ENCODE measurements at places on chromosomes 7 and 10.

DNA sequence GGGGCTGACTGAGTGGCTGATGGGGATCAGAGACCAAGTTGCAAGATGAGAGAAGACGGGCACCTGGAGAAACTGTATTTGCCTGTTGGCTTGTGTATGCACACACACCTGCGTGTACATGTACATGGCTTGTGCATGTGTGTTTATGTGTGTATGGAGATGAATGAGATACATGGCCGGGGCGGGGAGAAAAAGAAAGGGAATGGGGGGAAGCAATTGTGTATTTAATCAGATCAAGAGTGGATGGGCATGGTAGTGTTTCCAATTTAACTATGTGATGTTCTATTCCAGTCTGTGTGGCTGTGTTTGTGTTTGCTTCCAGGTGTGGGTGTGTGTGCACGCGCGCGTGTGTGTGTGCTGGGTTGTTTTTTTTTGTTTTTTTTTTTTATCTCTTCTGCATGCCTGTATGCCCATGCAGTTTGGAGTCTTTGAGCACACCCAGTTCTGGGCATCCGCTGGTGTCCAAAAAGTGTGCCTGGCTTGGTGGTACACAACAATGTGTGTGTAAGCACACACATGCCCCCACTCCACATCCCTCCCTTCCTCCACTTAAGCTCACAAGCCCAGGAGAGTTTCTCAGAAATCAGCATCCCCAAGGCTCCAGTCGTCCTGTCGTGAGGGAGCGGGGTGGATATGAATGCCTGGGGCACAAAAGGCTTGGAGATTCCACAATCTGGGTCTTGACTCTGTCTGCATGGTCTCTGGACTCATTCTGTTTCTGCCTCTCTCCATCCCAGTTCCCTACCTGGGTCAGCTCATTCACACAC, 2.5 kb upstream of the VGF start:
- no peak overlapping the region for H3K27ac ChIP-seq
- peak overlapping the region; percentile 81 for H3K4me3 ChIP-seq
- H3K27me3 ChIP-seq: peaks cover 88% of the 10 kb centered on the region
- H3K4me1 ChIP-seq: peaks cover 64% of the 10 kb centered on the region
- no peaks in the 10 kb centered on the region for H3K36me3 ChIP-seq

DNA sequence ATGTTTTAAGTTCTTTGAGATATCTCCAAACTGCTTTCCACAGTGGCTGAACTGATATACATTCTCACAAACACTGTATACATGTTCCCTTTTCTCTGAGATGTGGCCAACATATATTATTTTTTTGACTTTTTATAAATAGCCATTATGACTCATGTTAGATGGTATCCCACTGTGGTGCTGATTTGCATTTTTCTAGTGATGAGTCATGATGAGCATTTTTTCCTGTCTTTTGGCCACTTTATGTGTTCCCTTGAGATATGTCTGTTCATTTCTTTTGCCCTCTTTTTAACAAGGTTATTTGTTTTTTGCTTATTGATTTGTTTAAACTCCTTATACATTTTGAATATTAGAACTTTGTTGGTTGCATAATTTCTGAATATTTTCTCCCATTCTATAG, 1055.1 kb downstream of the NXPH1 start:
- DNase-seq: no peak
- H3K27ac ChIP-seq: no peak overlapping the region
- H3K27me3 ChIP-seq: no peaks in the 10 kb centered on the region
- 0 out of 2 replicates have a peak, but pooled peaks cover 7% of the 10 kb centered on the region for H3K36me3 ChIP-seq
- H3K4me1 ChIP-seq: no peaks in the 10 kb centered on the region

DNA sequence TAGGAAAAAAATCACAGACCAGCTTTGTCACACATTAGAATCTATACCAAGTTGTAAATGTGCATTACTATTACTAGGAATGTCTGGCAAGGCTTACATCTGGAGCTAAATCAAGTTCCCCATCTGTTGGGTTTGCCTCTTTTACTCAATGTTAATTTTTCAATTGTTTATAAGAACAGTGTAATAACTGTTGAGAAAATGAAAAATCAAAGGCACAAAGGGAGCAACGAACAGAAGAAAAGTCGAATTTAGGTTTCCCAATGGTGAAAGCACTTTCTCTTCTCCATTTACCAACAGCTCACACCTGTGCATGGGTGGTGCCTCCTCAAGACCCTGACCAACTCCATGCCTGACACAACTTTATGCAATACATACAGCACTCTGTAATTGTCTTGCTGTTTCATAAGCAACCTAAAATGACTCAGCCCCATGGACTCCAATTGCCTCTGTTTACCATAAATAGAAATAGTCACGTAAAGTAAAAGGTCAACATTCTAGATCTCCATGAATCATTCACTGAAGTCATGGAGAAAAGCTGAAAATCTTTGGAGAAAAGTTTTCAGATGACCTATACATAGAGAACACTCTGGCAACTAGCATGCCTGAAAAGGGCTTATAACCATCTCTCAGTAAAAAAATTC, 95.5 kb upstream of the KCNIP2 start:
- no peaks in the 10 kb centered on the region for H3K4me1 ChIP-seq
- DNase-seq: no peak
- no peaks in the 10 kb centered on the region for H3K27me3 ChIP-seq
- 0 out of 2 replicates have a peak, but pooled peaks cover 6% of the 10 kb centered on the region for H3K36me3 ChIP-seq
- no peak overlapping the region for H3K4me3 ChIP-seq

GRCh38 chr7:5441840-5442503, 18.3 kb upstream of the TNRC18 start:
- DNase-seq: no peak
- H3K27me3 ChIP-seq: peaks cover 38% of the 10 kb centered on the region
- peaks cover 8% of the 10 kb centered on the region for H3K36me3 ChIP-seq
- no peak overlapping the region for H3K4me3 ChIP-seq
- H3K27ac ChIP-seq: no peak overlapping the region

GRCh38 chr7:69808391-69808790, 210.1 kb downstream of the AUTS2 start:
- H3K4me3 ChIP-seq: no peak overlapping the region
- no peak for DNase-seq
- peaks cover 13% of the 10 kb centered on the region for H3K4me1 ChIP-seq
- no peak overlapping the region for H3K27ac ChIP-seq

DNA sequence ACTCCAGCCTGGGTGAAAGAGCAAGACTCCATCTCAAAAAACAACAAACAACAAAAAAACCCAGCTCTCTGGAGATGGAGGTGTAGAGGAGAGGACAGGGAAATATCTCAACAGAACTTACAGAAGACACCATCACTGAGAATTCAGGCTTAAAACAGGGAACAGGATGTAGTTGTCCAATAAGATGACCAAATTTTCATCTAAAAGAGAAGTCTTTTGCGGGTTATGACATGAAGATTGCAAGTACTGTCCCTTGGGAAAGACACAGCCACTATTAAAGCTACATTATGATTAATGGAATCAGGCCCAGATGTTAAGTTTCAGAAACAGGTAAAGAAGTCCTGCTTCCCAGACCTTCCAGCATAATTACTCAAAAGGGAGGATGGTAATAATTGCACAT, 235.2 kb upstream of the NRP1 start:
- H3K27ac ChIP-seq: no peak overlapping the region
- H3K4me3 ChIP-seq: no peak overlapping the region
- no peaks in the 10 kb centered on the region for H3K27me3 ChIP-seq

GRCh38 chr7:8254215-8254614, 7.8 kb downstream of the ICA1 start:
- peak overlapping the region; percentile 33 for H3K27ac ChIP-seq
- peaks cover 13% of the 10 kb centered on the region for H3K4me1 ChIP-seq
- no peak overlapping the region for H3K4me3 ChIP-seq
- no peak for DNase-seq

- H3K4me1 ChIP-seq: peaks cover 27% of the 10 kb centered on the region
- H3K36me3 ChIP-seq: peaks cover 10% of the 10 kb centered on the region
- no peak for DNase-seq
- no peak overlapping the region for H3K27ac ChIP-seq
These were observed 1.4 kb downstream of the BTAF1 start for GRCh38 chr10:91925022-91925320.

- H3K27me3 ChIP-seq: 0 out of 2 replicates have a peak, but pooled peaks cover 2% of the 10 kb centered on the region
- no peak for DNase-seq
- no peak overlapping the region for H3K4me3 ChIP-seq
- no peaks in the 10 kb centered on the region for H3K4me1 ChIP-seq
These were observed 32.5 kb upstream of the SEPTIN7 start for GRCh38 chr7:35768346-35768745.

DNA sequence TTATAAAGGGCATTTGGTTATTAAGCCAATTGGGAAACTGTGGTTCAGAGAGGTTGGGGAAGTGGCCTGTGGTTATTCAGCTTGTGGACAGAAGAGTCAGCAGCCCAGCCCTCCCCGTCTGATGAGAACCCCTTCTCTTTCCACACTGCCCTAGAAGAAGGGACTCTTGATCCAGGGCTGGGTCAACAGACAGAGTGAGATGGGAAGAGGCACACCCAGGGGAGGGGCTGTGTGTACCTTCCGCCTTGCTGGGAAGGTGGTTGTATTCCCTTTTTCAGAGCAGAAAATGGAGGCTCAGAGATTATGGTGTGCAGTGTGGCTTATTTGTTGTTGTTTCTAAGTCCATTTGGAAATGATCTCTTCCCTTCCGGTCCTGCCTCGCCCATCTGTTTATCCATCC, 103.4 kb downstream of the GRK5 start:
- no peak for DNase-seq
- H3K4me1 ChIP-seq: peaks cover 8% of the 10 kb centered on the region
- no peaks in the 10 kb centered on the region for H3K36me3 ChIP-seq
- no peak overlapping the region for H3K4me3 ChIP-seq

GRCh38 chr10:137031-137430, 1.8 kb downstream of the ZMYND11 start:
- DNase-seq: peak; percentile 38
- H3K27me3 ChIP-seq: peaks cover 17% of the 10 kb centered on the region
- H3K4me1 ChIP-seq: peaks cover 31% of the 10 kb centered on the region
- H3K4me3 ChIP-seq: peak overlapping the region; percentile 78
- H3K27ac ChIP-seq: no peak overlapping the region
- H3K36me3 ChIP-seq: no peaks in the 10 kb centered on the region

DNA sequence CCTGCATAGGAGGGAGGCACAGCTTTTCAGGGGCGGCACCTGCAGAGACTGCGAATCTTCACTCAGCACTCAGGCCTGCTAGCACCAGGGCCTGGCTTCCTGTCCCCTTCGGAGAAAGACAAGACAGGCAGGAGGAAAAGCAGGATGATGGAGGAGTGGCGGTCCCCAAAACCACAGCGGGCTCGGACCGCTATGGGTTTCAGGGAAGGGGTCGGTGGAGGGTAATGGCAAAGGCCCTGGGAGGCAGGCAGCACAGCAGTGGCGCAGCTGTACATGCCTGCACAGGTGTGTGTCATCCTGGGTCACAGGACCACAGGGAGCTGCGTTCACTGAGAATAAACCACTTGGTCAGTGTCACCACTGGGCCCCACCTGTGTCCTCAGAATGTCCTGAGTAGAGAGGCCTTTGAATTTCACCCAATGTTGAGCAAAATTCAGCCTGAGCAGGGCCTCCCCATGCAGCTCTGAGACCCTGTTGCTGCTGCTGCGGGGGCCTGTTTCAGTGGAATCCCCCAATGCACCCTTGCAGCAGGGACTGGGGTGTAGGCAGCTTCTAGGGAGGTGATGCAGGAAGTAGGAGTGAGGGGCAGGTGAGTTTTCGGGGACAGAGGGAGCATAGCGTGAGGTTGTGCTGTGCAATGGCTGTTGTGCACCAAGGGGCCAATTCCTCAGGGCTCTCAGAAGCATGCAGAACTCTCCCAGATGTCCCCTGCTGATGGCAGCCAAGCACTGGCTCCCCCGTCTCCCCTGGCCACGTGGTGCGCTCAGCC, 90.6 kb upstream of the PPP2R2D start:
- H3K4me1 ChIP-seq: peaks cover 34% of the 10 kb centered on the region
- no peaks in the 10 kb centered on the region for H3K36me3 ChIP-seq
- no peak overlapping the region for H3K27ac ChIP-seq
- H3K27me3 ChIP-seq: no peaks in the 10 kb centered on the region
- DNase-seq: no peak
- no peak overlapping the region for H3K4me3 ChIP-seq

GRCh38 chr7:1892011-1892965, 222.2 kb downstream of the ELFN1 start:
- H3K27ac ChIP-seq: peak overlapping the region; percentile 53
- DNase-seq: no peak

- no peaks in the 10 kb centered on the region for H3K36me3 ChIP-seq
- DNase-seq: no peak
- no peak overlapping the region for H3K4me3 ChIP-seq
- H3K4me1 ChIP-seq: peaks cover 7% of the 10 kb centered on the region
These were observed 908.3 kb downstream of the GRID1 start for GRCh38 chr10:85458324-85458723.

DNA sequence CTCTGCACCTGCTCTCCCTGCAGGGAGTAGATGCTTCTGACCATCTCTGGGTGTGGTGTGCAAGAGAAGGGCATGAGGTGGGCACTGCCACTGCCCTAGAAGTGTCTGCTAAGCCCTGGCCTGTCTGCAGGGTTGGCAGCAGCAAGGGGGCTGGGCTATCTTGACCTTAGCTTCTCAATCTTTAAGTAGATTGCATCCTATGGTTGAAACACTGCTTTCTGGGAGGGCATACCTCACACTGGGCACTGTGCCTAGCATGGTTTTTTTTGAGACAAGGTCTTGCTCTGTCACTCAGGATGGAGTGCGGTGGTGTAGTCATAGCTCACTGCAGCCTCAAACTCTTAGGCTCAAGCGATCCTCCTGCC, 54.9 kb downstream of the CLIP2 start:
- no peaks in the 10 kb centered on the region for H3K4me1 ChIP-seq
- no peak overlapping the region for H3K4me3 ChIP-seq
- no peak overlapping the region for H3K27ac ChIP-seq
- peaks cover 18% of the 10 kb centered on the region for H3K36me3 ChIP-seq
- H3K27me3 ChIP-seq: no peaks in the 10 kb centered on the region
- DNase-seq: no peak

All from WTC11 (cell line).